ENCODE measurements at places on chromosomes 4 and X.

DNA sequence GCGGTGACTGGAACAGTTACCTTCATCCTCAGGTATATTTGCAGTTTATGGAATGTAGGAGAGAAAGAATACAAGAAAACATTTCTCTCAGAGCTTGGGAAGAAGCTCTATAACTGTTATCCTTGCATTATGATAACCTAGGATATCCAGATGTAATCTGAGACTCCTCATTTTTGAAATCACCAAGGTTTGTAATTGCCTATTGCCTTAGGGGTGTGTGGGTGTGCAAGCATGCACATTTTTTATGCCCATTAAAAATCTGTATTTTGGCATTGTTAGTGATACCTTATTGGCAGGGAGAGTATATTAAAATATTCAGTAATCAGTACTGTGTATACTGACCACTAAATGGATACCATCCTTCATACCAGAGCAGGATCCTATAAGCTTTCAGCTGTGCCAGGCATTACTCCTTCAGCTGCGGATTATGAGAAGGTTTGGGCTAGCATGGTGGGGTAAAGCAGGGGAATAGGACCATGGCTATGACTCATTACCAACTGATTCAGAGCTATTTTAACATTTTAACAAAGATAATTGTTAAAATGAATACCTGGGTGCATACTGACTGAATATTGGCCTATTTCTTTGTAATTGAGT lies 8.3 kb downstream of the SEC24B start:
- DNase-seq: no peak

GRCh38 chr4:23374259-23374658 lies 515.6 kb downstream of the PPARGC1A start:
- no peak for DNase-seq

DNA sequence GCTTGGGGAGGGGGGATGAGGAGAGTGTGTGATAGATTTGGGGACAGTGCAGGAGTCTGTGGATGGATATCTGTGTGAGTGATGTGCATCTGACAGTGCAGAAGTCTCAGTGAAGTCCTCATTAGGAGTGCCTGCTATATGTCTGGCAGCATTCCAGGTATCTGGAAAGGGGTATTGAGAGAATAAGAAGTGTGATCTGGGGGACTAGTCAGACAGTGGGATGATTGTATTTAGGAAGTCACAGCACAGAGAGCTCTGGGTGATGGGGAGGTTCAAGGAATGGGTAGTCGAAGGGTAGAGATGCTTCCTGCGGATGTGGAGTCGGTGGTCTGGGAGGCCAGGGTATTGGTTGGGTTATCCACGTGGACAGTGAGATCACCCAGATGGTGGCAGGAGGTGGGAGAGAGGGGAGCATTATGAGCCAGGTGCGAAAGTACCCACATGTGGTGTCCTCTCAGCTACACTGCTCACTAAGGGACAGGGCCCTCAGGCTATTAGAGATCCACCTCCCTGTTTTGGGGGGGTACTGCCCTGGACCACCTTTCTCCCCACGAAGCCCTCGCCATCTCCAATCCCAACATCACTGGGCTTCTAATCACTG lies 9.8 kb downstream of the MAGED2 start:
- no peak for DNase-seq

DNA sequence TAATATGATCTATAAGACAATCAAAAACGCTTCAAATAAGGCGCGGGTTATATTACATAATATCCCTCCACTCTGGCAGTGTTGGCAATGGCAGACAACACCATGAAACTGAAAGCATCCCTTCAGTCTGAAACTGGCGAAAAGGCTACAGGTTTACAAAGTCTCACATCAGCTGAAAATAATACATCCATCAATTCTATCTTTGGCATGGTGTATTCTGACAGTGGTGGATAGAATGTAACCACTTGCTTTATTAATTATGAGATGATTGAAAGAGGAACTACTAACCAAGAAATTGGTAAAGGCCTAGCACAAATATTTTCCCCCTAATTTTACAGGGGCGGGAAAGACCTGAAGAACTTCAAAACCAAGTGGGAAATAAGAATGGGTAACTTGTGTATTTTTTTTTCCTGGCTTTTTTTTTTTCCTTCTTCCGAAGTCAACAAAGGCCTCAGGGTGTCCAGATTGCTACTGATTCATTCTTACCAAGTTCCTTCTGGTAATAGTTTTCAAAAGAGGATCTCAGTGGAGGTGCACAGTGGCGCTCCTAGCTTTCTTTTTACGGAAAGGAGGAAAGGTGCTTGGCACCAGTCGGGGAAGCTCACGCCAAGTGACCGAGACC lies 728 bp downstream of the UBA6 start:
- DNase-seq: no peak

DNA sequence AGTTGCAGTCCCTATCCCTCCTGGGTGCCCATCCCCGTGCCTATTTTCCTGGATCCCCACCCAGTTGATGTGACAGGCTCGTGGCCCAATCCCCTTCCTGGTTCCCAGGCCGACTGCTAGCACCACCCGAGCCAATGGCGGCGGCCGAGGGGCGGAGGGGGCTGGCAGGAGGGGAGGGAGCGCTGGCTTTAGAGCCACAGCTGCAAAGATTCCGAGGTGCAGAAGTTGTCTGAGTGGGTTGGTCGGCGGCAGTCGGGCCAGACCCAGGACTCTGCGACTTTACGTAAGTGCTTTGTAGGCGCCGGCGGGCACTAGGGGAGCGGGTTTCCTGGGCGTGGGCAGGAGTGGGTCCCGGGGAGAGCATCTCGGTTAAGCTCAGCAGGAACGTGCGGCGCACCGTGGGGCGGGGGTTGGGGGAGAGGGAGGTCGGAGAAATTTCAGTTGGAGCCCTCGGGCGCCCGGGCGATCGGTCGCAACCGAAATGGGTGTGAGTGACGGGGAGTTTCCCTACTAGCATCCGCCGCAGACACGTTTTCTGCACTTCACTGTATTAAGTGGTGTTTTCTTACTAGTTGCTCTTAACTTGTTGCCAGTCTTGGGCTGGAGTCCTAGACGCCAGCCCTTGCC lies at the start of gene PLS3:
TSS of gene PLS3 (plus strand) at position 197 of the 627 bp plus-strand sequence. CDS start 49,077 bp downstream, outside the sequence.
- no peak for DNase-seq

DNA sequence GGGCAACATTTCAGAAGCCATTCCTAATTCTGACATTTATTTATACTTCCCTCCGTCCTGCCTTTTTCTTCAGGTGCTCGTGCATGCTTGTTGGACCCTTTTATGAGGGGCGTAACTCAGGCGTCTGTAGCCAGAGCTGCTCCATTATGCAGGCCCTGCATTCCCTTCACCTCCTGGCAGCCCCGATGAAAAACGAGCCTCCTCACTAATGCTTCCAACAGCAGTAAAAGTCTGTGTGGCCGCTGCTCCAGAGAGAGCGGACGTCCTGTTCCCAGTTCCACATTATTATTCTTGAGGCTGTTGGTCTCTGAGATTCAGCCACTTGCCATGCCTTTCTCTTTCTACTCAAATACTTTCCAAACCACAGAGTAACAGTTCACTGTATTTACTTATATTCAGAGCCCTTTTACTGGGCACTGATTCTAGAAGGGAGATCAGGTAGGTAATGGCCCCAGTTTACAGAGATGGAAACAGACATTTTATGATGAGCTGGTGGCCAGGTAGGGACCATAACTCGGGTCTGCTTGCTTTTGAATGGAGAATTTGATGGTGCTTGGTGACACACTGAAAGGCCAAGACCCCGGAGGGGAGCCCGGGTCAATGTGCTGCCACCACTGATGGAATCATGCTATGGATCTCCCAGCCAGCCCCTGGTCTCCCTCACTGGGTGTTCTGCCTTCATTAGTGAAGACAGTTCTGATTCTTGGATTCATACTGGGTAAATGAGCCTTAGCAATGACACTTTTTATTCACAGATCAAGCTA lies 101.0 kb downstream of the GATB start:
- DNase-seq: no peak

DNA sequence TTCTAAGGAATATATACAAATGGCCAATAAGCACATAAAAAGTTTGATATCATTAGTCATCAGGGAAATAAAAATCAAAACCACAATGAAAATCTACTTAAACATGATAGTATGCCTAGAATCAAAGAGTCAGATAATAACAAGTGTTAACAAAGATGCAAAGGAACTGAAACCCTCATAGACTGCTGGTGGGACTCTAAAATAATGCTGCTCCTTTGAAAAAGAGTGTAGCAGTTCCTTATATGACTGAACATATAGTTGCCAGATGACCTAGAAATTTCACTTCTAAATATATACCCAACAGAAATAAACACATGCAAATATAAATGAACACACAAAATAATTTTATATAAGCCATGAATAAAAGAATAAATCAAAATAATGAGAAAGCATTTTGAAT lies 205.1 kb upstream of the CTSO start:
- no peak for DNase-seq

Measured in CD4-positive, alpha-beta T cell treated with Interleukin-6 at 100 ng/mL for 8 hours (primary cell).